ENCODE measurements at places on chromosomes 6 and 20.

DNA sequence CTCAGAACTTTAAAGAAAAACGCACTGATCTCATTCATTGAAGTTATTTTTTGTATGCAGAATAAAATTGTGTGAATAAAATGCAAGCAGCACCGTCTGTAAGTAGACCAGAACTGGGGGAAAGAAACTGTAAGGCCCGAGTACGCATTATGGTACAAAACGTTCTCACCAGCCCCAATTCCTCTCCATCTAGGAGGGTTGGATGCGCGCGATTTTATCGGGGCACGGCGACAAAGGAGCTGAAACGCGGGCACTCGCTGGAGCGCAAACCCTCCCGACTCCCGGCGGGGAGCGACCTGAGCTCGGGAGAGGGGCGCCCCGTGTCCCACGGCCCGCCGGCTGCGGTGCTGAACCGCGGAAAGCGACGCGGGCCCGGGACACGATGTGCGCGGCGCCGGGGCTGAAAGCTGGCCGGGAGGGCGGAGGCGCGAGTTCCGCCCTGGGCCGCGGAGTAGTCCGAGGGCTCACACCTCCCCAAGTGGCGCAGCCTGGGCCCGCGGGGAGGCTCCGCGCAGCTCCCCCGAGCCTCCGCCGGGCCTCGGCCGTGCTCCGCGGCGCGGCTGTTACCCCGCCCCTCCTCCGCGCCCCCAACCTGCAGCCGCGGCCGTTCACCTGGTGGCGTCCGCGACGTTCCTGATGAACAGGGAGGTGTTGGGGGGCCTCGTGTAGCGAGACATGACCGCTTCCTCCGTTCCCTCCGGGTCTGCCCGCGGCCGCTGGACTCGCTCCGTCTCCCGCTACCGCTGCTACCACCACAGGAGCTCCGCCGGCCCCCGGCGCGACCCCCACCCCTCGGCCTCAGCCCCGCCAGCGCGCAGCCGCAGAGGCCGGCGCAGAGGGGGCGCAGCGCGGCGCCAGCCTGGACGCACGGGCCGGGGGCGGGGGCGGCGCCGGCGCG lies at the start of gene SRSF12:
TSS of gene SRSF12 (minus strand) at position 861 of the 898 bp plus-strand sequence. CDS start at position 677, 184 bp downstream.
- peak; percentile 5 for DNase-seq

GRCh38 chr6:138297761-138298298 lies 79.5 kb upstream of the PBOV1 start:
- DNase-seq: no peak

- DNase-seq: no peak
These were observed 70.7 kb upstream of the LTV1 start for GRCh38 chr6:143772116-143773086.

DNA sequence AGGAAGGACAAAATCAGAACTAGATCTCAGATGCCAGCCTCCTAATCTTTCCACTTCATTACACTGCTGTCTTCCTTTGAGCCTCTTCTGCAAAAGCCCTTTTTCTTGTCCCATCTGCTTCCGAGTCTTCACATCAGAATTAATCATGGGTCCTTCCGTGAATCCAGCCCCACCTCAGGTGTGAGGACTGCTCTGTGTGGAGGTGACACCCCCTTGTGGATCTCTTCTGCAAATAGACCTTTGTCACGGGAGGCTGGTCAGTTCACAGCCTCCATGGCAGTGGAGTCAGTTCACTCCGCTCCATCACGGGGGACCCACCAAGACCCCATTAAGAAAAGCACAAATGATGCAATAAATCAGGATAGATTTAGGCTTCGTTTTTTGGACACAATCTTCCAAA lies 171.1 kb downstream of the ADAT2 start:
- no peak for DNase-seq

GRCh38 chr6:147618927-147619326 lies 110.4 kb downstream of the SAMD5 start:
- no peak for DNase-seq

GRCh38 chr6:19976411-19977129 lies 139.4 kb downstream of the ID4 start:
- no peak for DNase-seq

All from stimulated activated CD8-positive, alpha-beta memory T cell treated with anti-CD3 and anti-CD28 coated beads, Interleukin-15, amount 100 ng/mL, for 24 hours (primary cell).